Central memory CD8-positive, alpha-beta T cell (primary cell): ENCODE measurements at places on chromosomes 7 and 10.

- DNase-seq = no peak
These were observed 38.0 kb upstream of the VSIR start for GRCh38 chr10:71811351-71811750.

DNA sequence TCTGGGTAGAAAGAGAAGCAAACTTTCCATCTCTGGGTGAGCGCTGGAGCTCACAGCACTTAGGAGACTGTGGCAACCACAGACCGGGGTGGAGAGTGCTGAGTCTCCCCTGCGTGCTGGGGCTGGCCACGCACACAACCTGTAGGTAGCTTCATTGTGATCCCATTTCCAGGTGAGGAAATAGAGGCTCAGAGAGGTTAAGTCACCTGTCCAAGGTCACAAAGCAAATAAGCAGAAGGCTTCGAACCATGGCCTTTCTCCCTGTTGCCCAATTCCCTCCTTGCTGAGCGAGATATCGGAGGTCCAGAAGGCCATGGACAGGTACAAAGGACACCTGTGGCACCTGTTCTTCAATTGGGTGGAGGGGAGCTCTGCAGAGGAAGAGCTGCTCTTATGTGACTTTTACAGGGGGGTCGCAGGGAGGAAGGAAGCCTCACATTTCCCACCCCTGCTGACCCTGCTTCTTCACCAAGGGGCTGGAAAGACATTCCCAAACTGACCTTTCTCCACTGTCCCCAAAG lies 39.4 kb downstream of the ZCCHC24 start:
- DNase-seq = no peak

- DNase-seq = no peak
These were observed 5.4 kb downstream of the AGFG2 start for GRCh38 chr7:100544386-100544785.

DNA sequence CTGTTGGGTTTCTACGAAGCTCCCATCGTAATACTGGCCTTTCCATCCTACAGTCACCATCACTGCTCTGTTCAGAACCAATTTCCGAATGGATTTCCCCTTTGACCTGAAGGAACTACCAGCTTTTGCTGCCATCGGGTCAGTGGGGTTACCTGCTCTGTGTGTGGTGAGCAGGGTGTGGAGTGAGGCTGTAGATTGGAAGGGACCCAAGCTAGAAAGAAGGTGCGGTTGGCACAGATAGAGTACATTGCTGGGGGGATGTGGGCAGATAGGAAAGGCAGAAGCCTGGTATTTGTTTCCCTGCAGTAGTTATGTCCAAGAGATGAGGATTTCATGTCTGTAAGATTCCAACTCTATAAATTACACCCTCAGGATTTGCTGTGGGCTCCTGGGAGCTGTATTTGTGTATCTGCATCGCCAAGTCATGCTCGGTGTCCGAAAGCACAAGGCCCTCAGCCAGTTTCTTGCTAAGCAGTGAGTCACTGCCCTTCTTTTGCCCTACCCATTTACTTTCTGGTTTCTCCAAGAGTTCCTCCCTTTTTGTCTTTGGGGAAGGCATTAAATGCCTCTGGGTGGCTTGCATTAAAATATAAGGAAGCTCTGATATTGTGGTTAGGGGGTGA lies 15.4 kb downstream of the CLCN1 start:
- DNase-seq = no peak

DNA sequence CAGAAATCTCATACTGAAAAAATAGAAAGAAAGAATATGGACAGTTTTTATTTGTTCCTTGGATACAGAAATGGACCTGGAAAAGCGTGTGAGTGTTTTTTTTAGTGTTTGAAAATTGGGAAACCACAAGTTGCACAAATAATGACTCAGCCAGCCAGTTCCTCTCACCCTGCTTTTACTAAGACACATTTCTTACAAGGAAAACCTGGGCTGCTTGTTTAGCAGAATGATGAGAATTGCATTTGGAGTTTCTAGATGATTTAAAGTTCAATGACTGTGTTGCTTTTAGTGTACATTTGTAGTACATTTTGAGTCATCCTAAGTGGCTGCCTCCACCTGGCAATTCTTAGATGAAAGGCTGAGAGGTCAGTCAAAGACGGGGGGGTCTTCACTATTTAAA lies 218.7 kb downstream of the ABCA13 start:
- DNase-seq = no peak

- DNase-seq = no peak
These were observed 2.0 kb downstream of the ZSCAN25 start for GRCh38 chr7:99618726-99619125.
